Renal cortical epithelial cell (primary cell): ENCODE measurements at places on chromosomes 7 and 10.
A peak's percentile ranks its signal among the peaks of the same experiment; 100 is the strongest.

DNA sequence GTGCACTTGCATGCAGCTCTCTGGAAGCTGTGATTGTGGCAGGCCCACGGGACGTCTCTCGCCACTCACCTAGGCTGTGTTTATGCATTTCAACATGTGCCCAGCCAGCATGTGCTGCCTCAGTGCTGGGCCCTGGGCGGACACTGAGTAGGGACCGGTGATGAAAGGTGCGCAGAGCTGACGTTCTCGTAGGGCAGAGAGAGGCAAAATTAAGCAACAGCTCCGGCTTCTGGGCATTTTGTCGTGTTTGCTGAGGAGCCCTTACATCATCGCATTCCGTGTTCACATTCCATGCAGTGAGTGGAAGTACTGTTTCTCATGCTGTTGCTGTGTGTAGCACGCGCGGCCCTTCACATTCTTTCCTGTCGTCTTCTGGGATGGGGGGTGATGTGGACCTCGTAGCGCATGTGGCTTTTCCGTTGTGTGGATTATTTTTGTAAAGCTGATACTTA is 50.5 kb downstream of the PRF1 start:
- peak; percentile 62 for DNase-seq

- no peak for DNase-seq
These were observed 160.1 kb upstream of the TNS3 start for GRCh38 chr7:47741984-47742383.

GRCh38 chr10:36050763-36051499 is 408.8 kb upstream of the FZD8 start:
- no peak for DNase-seq

DNA sequence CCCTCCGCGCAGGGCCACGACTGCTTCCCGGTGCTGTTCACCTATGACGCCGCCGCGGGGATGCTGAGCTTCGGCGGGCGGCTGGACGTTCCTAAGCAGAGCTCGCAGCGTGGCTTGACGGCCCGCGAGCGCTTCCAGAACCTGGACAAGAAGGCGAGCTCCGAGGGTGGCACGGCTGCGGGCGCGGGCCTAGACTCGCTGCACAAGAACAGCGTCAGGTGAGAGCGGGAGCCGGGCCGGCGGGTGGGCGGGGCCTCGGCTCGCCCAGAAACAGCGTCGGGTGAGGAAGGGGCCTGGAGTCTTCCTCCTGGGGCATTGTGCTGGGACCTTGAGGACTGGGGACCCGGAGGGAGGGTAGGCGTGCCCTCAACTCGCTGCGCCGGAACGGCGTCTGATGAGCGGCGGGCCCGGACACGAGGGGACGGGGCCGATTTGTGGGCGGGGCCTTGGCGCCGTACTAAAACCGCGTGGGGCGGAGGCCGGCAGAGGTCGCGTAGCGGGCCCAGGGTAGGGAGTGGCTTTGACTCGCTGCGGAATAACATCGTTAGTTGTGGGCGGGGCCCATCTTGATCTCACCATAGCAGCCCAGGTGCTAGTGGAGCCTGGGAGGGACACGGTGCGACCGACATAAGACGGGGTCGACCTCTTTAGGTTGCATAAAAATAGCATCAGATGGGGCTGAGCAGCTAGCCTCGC is 15.6 kb downstream of the PDAP1 start:
- no peak for DNase-seq

- DNase-seq: no peak
These were observed 1.9 kb downstream of the VPS41 start for GRCh38 chr7:38907066-38907465.

DNA sequence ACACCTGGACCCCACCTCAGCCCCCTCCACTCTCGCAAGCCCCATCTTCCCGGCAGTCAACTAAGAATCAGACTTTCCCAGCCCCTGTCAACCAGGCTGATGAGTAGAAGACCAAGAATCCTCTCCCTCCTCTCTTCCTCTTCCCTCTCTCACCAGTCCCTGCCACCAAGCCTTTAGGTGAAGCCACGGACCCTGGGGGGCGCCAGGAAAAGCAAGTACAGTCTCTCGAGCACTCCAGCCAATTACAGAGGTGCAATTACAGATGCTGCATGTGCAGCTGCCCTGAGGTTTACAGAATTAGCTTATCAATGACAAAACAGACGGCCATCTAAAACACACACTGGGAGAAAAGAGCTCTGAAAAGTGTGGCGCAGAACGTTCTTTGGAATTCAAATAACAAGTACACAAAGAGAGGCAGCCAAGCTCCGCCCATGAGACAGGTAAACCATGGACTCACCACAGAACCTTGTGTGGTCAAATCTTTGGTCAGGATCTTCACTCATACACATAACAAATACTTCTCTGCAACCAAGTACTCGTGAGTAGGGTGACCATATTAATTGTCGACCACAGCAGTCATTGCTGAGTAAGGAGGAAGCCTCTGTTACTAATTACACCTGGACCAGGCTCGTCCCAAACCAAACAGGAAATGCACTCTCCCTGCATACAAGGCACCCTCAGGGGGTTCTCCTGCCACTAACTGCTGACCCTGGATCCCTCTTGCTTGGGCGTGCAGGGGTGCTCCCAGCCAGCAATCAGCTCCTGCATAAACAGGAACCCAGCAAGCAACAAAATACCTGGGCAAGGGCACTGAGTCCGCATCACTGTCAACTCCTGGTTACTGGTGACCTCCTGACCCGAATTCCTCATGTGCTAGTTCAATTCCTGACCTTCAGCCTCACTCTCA is 189.2 kb downstream of the FAM107B start:
- DNase-seq: peak; percentile 76

- DNase-seq: no peak
These were observed 15.3 kb downstream of the GPRIN2 start for GRCh38 chr10:46541017-46541661.

GRCh38 chr7:45203936-45204445 is 46.4 kb downstream of the RAMP3 start:
- DNase-seq: peak; percentile 3
